ENCODE measurements at places on chromosomes 1 and 21. TPM values are rescaled to one million over a fixed set of nuclear protein-coding genes. Genes with fewer than 3 reads are reported as not detected.

DNA sequence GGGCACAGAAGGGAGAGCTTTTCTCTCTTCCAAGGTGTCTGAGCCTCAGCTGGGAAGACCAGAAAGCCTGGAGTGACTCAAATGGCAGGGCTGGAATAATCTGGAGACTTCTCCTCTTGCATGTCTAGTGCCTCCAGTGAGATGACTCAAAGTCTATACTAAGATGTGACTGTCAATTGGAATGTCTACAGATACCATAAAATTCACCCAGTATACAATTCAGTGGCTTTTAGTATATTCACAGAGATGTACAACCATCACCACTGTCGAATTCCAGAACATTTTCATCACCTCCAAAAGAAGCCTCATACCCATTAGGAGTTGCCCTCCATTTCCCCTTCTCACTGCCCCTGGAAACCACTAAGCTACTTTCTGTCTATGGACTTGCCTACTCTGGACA lies 47.9 kb upstream of the CNN3 start:
- DNase-seq: peak; percentile 75

Gene SPRTN
- 4.3 TPM for total RNA-seq

Gene FRRS1
- 4.1 TPM for total RNA-seq

Gene C21orf58
- 4.7 TPM for total RNA-seq

Gene KRTAP22-1
- not detected for total RNA-seq

GRCh38 chr21:33924766-33925100 lies 9.1 kb upstream of the ATP5PO start:
- peak; percentile 12 for DNase-seq

DNA sequence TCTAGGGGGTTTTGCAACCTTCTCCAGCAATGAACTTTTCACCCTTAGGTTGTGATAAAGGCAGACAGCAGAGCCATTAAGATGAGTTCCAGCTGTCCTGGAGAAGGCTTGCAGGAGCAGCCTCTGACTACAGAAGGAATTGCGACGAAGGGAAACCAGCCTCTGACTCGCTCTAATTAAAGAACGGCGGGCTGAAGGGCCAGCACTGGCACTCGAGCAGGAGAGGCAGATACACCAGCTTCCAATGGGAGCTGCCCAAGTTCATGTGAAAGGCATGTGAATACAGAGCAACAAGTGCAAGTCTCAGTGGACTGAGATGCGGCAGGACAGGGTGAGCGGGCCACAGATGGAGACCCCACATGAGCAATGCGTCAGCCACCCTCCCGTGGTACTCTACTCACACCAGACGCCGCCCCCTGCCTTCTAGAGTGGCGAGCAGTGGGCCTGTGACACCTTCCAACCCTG lies 15.7 kb downstream of the RCC2 start:
- no peak for DNase-seq

DNA sequence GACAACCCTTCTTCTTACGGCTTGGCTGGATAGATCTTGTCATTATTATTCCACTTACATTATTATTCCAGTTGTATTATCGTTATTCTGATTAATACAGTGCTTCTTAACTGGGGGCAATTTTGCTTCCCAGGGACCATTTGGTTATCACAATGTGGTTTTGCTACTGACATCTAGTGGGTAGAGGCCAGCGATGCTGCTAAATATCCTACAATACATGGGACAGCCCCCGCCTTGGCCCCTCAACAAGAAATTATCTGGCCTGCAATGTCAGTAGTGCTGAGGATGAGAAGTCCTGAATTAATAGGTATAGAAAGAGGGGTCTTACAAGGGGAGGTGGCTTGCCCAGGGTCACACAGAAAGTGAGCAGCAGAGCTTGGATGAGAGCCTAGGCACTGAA lies 105.6 kb downstream of the PTPRU start:
- no peak for DNase-seq

Gene PLPPR5
- total RNA-seq: not detected

Gene SPATA6
- 0.46 TPM for total RNA-seq

Gene GRHL3
- total RNA-seq: not detected

GRCh38 chr1:93262645-93263044 lies 82.1 kb downstream of the CCDC18 start:
- DNase-seq: no peak

- DNase-seq: no peak
Measured at GRCh38 chr1:53468374-53468773, 9.2 kb downstream of the DMRTB1 start.

Gene GJA8
- total RNA-seq: not detected

- DNase-seq: no peak
Measured at GRCh38 chr1:200838676-200839445, 33.9 kb upstream of the GPR25 start.
